ENCODE measurements at places on chromosomes 2 and 18.

GRCh38 chr2:69817729-69818501 is 11.5 kb upstream of the GMCL1 start:
- DNase-seq, result no peak

DNA sequence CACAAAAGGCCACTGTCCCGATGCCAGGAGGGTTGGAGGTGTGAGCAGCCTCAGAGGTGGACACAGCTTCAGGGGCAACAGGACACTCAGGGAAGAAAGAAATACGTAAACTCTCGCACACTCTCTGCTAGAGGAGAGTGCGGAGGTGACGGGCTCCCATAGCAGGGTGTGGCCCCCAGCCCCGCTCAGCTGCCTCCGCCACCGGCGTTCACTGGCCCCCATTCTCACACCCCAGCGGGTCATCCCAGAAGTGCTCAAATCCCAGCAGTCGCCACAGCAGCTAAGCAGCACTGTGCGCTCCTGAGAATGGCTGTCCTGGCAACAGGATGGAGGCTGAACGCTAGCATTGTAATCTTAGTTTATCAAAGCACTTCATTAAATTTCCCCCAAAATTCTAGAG is 315.6 kb upstream of the SALL3 start:
- DNase-seq, result no peak

DNA sequence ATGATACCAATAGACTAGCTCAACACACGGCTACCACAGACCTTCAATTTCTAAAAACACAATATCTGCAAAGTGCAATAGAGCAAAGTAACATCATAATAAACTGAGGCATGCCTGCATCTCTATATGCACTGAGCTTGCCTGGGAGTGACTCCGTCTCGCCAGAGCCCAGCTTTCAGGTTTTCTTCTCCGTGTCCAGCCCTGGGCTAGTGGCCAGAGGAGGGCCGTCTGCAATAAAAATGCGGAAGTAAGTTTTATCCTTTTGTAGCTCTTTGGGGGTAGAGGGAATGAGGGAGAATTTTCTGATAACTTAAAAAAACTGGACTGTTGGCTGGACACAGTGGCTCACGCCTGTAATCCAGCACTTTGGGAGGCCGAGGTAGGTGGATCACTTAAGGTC is 41.0 kb upstream of the GPR17 start:
- DNase-seq, result no peak

GRCh38 chr2:180370511-180371205 is 363.6 kb upstream of the CWC22 start:
- no peak for DNase-seq

DNA sequence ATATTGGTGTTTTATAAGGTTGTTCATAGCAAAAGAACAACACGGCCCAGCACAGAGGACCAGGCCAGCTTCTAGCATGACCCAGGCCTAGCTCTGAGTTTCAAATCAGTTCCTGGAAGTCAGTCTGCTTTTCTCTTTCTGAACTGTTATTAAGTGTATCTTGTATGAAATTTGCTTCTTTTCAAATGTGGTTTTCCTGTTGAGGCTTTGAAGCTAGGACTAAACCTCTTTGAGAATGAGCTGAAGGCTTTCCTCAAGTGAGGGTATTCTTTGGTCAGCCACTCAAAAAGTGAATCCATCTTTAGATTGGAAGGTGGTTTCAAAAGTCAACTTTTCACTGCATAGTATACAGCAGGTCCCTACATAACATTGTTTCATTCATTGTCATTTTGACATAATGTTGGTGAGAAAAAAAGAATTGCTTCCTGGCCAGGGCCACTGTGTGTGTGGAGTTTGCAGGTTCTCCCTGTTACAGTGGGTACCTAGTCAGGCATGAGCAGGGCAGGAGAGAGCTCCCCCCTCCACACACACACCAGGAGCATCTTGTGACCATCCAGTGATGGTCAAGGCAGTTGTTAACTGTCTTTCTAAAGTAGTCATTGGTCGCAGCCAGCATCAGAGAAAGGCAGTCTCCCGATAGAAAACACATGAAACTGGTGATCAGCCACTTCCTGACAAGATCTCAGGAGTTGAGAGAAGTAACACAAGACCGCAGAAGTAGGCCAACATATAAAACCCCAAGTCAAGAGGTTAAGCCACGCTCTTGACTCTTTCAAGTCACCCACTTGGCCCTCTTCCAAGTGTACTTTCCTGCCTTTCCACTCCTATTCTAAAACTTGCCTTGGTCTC is 6.7 kb upstream of the ACAA2 start:
- no peak for DNase-seq

- no peak for DNase-seq
Measured at GRCh38 chr2:99821572-99821971, 320.8 kb downstream of the AFF3 start.

DNA sequence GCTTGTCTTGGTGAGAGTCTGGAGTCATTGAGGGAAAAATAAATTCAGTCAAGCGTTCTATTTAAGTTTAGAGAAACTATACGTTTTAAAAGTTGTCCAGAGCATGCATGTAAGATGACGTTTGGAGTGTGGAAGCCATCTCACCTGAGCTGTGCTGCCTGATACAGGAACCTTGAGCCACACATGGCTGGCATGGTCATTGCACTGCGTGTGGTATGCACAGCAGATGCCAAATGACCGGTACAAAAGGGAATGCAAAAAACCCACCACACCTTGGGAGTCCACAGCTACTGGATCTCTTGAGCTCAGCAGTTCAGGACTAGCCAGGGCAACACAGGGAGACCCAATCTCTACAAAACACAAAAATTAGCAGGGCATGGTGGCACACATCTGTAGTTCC is 4.3 kb downstream of the MZT2B start:
- no peak for DNase-seq

DNA sequence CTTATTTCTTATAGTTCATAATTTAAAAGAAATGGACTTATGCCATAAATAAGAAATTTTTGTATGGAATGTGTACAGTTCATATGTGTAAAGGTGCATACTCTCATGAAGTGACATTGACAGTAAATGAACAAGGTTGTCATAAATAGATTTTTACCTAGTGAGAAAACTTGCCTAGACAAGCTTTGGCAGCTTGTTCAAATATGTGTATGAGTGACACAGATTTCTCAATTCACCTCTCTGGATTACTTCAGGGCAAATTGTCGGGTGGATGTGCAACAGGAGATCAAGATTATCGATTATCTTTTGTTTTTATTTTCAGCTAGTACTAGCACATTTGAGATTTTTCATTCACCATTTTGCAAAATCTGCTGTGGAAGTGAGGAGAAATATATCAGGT is 758.1 kb upstream of the ACVR2A start:
- no peak for DNase-seq

- DNase-seq, result no peak
Measured at GRCh38 chr2:28359222-28360057, 33.2 kb upstream of the FOSL2 start.

GRCh38 chr18:45780568-45780967 is 44.9 kb upstream of the SIGLEC15 start:
- no peak for DNase-seq
